ENCODE measurements at places on chromosomes 4 and X. TPM values are rescaled to one million over a fixed set of nuclear protein-coding genes. Genes with fewer than 3 reads are reported as not detected.

- DNase-seq: no peak
Measured at GRCh38 chrX:147570483-147570882, 341.2 kb upstream of the FMR1 start.

DNA sequence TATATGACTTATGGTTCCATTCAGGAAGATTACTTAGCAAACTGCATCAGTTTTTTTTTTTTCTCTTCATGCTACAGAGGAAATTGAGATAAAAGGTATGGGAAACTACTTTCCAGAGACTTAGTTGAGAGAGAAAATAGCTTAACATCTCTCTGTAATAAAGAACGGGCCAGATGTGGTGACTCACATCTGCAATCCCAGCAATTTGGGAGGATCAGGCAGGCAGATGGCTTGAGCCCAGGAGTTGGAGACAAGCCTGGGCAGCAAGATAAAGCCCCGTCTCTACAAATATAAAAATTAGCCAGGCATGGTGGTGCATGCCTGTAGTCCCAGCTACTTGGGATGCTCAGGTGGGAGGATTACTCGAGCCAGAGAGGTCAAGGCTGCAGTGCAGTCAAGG lies 271.2 kb upstream of the TENM3 start:
- DNase-seq: no peak

DNA sequence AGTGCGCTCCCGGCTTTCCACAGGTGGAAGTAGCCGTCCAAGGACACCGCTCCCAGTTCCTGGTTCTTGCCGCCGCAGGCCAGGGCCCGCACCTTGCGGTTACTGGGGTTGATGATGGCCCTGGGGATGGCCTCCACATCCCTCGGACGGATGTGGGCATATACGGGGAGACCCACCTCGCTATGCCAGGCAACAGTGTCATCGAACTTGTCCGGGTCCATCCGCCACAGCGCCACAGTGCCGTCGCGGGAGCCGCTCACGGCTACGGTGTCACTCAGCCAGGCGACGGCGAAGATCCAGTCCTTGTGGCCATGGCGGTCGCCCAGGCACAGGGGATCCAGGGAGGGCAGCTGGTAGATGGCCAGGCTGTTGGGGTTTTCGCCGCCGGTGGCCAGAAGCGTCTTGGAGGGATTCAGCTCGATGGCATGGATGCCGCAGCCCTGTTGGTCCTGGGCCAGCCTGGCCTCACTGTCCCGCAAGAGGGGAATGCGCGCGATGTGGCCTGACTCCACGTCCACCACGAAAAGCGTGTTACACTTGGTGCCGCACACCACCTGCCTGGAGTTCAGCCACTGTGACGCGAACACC lies 795 bp downstream of the DCAF12L1 start:
- DNase-seq: no peak

DNA sequence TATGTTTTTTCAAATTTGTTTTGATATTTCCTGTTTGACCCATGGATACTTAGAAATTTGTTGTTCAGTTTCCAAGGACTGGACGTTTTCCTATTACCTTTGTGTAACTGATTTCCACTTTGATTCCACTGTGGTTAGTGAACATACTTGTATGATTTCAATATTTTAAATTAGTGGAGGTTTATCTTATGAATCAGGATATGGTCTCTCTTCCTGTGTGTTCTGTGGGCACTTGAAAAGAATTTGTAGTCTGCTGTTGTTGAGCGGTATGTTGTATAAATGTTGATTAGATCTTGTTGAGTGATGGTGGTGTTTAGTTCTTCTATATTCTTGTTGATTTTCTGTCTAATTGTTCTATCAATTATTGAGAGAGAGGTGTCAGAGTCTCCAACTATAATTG lies 21.2 kb upstream of the LAMTOR3 start:
- no peak for DNase-seq

GRCh38 chr4:10808591-10808990 lies 124.0 kb upstream of the CLNK start:
- DNase-seq: no peak

DNA sequence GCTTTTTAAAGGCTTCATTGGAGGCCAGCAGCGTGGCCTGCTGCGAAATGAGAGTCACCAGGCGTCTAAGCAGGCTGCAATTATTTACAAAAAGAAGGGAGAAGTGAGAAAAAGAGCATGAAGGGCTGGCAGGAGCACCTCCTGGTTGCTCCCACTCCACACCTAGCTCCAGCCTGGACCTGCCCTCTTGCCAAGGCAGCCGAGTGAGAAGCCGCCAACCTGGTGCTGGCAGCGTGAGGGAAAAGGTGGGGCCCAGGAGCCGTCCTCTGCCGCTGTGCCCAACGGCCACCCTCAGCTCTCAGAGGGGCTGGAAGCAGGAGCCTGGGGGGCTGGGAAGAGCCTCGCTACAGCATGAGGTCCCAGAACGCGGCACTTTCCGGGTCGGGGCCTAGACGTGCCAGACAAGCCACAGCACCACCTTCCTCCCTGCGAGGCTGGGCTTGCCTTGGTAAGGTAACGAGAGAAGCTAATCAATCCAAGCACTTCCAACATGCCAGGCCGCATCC lies 16.3 kb downstream of the SLC6A8 start:
- no peak for DNase-seq

- DNase-seq: no peak
Measured at GRCh38 chr4:3415471-3416141, 26.2 kb upstream of the HGFAC start.

Gene CORIN
- 0.04 TPM for polyA plus RNA-seq

Gene F8A3
- polyA plus RNA-seq: not detected
